ENCODE measurements at places on chromosomes 12 and 14. TPM values are rescaled to one million over a fixed set of nuclear protein-coding genes. Genes with fewer than 3 reads are reported as not detected.

The C12orf75 gene
- total RNA-seq, result 16.7 TPM

- H3K4me1 ChIP-seq, result no peaks in the 10 kb centered on the region
- no peak overlapping the region for H3K27ac ChIP-seq
- H3K36me3 ChIP-seq, result no peaks in the 10 kb centered on the region
- no peak for DNase-seq
Measured at GRCh38 chr14:32443890-32444661, 115.0 kb downstream of the AKAP6 start.

GRCh38 chr14:72479461-72479931 is 414.4 kb downstream of the DPF3 start:
- H3K4me1 ChIP-seq, result peaks cover 39% of the 10 kb centered on the region
- no peak for DNase-seq
- H3K4me3 ChIP-seq, result no peak overlapping the region
- H3K36me3 ChIP-seq, result no peaks in the 10 kb centered on the region

GRCh38 chr14:99578541-99579101 is 25.4 kb downstream of the CCDC85C start:
- H3K36me3 ChIP-seq, result no peaks in the 10 kb centered on the region
- no peaks in the 10 kb centered on the region for H3K4me1 ChIP-seq
- no peaks in the 10 kb centered on the region for H3K27me3 ChIP-seq
- H3K27ac ChIP-seq, result no peak overlapping the region
- H3K4me3 ChIP-seq, result no peak overlapping the region
- no peak for DNase-seq
